ENCODE measurements at places on chromosomes 2 and 18.

DNA sequence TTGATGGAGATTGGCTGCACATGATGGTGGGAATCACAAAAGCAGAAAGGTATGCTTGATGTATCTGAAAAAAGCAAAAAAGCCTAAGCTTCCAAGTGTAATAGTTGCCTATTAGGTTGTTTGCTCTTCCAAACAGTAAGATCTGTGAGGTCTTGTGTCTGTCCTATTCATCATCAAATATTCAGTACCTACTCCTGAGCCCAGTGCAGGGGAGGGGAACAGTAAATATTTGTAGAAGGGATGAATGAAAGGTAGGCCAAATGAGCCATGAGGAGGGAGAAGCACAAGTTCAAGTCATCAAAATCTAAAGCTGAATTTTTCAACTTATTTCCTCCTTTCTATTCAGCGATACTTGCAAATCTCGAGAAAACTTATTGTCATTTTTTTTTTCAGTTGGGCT is 153.2 kb upstream of the ETAA1 start:
- DNase-seq, result no peak

DNA sequence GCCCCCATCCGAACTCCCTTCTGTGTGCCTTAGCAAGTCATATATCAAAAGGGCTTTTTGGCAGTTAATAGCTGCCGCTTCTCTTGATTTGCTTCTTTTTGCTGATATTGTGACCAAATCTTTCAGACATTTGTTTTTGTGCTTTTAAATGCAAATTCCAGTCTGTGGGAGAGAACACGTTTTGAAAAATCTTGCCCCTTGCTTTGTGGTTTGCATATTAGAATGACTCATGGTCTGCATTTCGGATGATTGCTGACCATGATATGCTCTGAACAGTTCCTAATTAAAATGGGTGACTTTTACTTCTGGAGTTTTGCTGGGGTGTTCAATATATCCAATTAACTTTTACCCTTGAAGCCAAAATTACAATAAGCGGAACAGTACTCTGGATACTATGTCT is 58.2 kb upstream of the ST6GAL2 start:
- no peak for DNase-seq

DNA sequence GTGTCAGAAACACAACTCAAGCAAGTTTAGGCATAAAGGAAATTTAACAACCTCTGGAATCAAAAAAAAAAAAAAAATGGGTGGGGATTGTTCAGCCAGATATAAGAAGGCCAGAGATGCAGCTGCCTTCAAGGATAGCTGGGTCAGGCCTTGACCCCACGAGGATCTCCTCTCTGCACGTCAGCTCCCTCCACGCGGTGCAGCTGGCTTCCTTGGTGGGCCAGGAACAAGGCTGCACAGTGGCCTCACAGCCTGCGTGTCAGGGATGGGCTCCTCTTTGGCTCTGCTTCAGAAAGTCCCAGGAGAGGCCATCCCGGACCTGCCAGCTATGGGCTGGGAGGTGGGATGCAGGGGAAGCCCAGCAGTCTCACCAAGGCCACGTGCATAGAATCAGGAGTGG is 55.5 kb downstream of the TIMM21 start:
- DNase-seq, result no peak

- no peak for DNase-seq
Measured at GRCh38 chr18:44424645-44425035, 256.0 kb upstream of the SETBP1 start.

DNA sequence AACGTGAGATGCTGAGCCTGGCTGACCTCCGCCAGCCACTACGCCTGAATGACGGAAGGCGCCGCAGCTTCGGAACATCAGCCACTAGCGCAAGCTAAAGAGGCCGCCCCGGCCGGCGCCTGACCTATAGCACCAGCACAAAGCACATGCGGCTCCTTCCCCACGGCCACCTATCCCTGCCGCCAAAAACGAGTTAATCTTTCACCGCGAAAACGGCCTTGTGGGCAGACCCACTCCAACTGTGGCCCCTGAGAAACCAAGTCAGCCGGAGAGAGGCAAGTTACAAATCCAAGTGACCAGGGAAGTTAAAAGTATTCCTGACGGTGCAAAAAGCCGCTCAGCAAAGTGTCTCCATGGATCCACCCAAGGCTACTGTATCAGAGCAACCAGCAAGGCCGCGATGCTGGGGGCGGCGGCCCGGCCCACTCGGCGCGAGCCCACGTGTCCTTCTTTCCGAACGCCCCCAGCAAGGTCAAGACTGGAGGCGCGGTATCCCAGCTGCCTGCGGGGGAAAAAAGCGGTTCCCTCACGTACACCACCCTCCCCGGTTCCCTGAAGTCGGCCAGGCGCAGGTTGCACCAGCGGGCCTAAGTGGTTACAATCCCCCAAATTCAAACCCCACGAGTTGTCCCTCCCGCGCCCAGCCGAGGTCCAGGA is 575 bp downstream of the HSPD1 start:
- DNase-seq, result peak; percentile 62

DNA sequence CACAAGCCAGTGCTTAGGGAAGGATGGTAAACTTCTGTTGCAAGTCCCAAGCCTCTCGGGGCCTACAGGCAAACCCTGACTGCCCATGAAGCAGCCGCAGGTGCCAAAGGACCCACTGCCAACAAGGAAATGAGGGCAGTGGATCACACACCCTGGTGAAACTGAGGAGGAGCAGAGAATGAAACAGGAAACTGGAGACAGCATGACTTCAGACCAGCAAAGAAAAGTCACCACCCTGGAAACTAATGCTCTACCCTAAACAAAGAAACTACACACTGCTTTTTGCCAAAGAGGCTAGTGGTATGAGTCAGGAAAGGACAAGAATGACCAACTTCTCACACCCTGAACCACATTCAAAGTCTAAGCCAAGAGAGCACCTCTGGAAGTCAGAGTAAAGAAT is 97.2 kb downstream of the MYO5B start:
- DNase-seq, result peak; percentile 47

- DNase-seq, result no peak
Measured at GRCh38 chr2:41618754-41619153, 429.1 kb upstream of the PKDCC start.

DNA sequence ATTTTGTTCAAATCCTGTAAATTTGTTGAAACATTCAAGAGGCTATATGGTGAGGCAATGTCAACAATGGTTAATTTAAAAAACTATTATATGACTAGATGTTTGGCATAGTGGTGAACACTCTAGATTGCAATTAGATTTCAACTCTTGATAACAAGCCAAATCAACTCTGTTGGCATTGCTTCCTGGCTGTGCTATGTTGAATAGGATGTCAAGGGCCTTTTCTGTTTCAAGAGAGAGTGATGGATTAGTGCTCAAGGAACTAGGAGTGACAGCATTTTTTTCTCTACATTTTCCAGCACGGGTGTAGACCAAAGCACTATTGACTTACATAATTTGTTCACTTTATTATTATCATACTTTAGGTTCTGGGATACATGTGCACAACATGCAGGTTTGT is 172.4 kb upstream of the KCNH7 start:
- no peak for DNase-seq

DNA sequence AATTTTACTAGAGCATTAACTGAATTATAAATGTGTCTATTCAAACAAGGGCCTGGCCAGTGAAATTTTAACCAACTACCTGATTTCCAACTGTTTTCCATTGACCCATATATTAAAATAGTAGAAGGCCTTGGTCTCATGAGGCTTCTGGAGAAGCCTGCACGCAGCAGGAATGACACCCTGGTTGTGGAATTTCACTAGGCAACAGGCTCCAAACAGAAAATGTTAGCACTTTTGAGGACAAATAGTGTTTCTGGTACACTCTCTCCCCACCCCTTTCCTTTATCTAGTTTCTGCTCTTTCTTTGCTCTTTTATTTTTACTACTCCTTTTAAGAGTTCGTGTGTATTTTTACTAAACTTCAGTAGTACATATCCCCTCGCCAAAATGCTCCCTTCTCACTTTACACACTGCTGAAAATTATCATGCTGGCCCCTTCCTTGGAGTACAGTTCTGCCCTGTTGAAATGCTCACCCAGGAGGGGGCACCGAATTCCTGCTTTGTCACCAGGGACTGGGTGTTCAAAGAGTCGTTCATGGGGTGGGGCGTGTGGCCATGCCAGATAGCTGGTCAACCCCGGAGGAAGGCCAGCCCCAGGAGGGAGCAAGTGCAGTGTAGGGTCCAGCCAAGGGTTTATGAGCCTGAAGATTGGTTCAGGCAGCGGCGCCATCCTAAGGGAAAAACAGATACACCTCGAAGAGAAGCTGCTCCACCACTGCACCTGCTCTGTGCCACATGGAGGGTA is 22.1 kb upstream of the COL6A3 start:
- no peak for DNase-seq

GRCh38 chr2:70830366-70830765 is 5.2 kb downstream of the CD207 start:
- no peak for DNase-seq

GRCh38 chr18:9550429-9550828 is 63.9 kb downstream of the PPP4R1 start:
- no peak for DNase-seq

- no peak for DNase-seq
Measured at GRCh38 chr2:239722760-239723470, 302.2 kb downstream of the NDUFA10 start.

DNA sequence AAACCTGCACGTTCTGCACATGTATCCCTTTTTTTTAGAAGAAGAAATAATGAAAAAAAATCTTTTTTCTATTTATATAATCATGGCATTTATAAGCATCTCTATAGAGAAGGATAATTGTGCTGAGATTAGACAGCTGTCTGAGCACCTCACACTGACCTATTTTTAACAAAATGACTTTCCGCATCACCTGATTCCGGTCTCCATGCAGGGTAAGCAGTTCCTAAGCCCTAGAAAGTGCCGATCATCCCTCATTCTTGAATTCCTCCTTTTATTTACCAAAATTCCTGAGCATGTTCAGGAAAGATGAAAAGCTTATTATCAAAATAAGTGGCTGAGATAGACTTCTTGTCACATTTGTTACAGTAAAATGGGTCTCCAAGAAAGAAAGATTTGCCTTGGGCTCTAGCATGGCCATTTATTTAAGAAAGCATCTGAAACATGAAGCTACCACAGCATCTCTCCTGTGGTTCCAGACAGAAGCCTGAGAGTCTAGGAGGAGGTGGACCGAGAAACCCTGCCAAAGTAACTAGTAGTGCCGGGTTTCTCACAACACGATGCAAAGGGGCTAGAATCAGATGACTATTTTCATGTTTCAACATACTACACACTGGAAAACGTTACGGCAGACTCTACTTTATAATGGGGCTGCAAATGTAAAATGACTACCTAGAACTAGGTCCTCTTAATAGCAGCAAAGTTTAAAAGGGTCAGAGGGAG is 670 bp downstream of the GKN1 start:
- no peak for DNase-seq

DNA sequence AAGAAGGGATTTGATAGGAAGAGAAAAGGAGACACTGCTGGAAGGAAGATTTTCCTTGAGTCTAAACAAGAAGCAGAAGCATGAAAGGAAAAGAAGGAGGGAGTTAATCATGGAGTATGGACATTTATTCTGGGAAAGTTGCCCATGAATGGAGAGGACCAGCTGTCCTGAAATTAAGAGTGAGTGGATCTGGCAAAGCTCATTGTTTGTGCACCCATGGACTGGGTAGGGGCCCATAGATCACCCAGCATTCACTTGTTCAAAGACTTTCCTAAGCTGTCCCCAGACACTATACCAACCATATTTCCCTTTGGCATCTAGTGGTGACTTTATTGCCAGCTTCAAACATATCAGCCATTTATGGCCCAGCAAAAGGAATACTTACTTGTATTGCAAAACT is 422.7 kb downstream of the FBXO15 start:
- DNase-seq, result no peak

- peak; percentile 53 for DNase-seq
Measured at GRCh38 chr2:15378148-15378908, 182.8 kb downstream of the NBAS start.

GRCh38 chr2:85398426-85399182 is 11.6 kb downstream of the CAPG start:
- no peak for DNase-seq

- DNase-seq, result peak; percentile 18
Measured at GRCh38 chr18:75207310-75208154, 1.4 kb downstream of the PTGR3 start.

- DNase-seq, result no peak
Measured at GRCh38 chr18:37006742-37007141, 177.8 kb downstream of the KIAA1328 start.

- peak; percentile 31 for DNase-seq
Measured at GRCh38 chr2:163703386-163703785, 32.4 kb downstream of the FIGN start.

DNA sequence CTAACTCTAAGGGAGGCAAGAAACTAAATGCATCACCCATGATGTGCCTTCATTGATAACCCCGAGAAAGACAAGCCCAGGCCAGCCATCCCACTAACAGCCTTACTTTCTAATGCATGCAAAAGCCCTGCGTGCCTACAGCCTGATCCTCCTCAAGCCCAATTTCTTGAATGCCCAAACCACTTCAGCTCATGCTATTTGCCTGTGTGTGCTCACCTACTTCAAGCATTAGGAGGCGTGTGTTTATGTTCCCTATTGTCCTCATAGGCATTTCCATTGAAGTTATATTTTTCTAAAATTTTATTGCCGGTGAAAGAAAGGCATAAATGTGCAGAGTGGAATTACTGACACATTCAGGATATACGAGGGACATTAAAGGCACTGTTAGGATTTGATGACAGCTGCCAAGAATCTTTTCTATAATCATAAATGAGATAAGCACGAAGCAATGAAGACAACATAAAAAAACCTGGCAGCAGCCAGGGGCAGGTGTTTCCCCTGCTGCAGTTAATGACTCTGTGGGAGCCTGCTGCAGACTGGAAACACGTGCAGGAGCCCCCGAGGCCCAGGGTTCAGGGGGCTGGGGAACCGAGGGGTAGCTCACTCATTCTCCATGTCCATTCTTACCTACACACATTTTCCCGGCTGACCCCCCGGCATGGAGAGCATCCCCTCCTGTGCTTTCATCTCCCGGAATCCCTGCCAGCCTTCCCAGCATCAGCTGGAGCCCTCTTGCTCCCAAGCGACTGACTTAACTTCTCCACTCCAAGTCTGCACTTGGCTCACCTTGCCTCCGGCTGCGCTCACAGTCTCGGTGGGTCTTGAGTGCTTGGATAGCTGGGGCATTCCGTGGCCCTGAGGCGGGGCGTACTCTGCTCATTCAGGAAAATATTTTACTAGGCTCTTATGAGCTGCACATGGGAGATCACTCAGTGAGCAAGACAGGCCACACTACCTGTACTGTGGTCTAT is 292.3 kb upstream of the SIX2 start:
- no peak for DNase-seq

- no peak for DNase-seq
Measured at GRCh38 chr2:27572998-27573429, 9.8 kb upstream of the ZNF512 start.

GRCh38 chr2:224466304-224466895 is 64.5 kb upstream of the FAM124B start:
- no peak for DNase-seq

- DNase-seq, result no peak
Measured at GRCh38 chr2:23055251-23055650, 329.7 kb upstream of the KLHL29 start.

Data from MM.1S (cell line).